Activated T-helper 1 cell treated with Interleukin-2 at 50 U/mL for 16 hours (primary cell): ENCODE measurements at places on chromosomes 4 and X.

DNA sequence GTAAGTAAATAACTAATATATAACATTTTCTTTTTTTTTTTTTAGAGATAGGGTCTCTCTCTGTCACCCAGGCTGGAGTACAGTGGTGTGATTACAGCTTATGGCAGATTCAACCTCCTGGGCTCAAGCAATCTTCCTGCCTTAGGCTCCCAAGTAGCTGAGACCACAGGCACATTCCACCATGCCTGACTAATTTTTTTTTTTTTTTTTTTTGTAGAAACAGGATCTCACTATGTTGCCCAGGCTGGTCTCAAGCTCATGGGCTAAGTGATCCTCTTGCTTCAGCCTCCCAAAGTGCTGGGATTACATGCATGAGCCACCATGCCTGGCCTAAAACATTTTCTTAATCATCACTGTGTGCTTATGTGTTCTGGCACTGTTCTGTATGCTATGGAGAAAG, 32.8 kb downstream of the MGARP start:
- no peak for DNase-seq

GRCh38 chr4:172147687-172148086, 334.5 kb downstream of the GALNTL6 start:
- DNase-seq: no peak

DNA sequence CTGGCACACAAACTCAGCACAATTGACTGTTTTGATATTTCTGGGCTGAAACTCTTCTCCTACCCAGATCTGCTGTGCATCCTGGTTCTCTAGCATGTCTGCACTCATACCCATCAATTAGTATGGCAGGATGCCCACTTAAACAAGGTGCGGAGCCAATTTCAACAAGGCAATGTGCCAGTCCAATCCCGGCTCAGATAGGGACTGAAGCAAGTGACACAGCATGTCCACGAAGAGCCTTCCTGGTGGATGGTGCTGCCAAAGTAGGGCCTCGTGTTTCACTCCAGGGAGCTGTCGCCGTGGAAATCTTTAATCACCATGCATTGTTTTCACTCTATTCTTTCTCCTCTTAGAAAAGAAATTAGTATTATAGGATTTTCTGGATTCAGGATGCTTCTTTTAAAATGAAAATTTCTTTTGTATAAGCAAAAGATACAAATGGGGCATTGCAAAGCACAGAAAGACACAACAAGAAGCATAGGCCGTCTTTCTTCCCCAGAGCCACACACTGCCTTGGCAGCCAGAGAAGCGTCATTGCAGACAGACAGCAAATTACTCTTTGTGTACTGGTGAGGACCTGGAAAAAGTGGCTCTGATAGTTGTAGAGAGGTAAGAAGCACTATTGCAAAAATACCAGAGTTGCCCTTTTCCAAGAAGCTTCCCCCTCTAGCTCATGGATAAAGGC, 40.6 kb upstream of the LSM6 start:
- DNase-seq: no peak

DNA sequence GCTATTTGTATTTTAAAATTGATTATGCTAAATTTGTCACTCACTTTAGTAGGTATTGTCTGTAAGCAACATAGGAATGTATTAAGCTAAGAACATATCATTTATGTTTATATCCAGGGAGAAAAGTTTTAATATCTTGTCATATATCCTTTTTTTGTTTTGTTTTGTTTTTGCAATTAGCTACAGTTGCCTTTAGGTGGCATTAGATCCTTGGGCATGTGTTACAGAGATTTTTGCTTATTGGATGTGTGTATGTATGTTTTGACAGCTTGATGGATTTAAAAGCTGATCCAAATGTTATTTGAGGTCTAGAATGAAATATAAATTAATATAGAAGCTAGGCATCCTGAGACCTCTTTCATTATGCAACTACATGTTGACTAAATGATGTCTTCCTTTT, 36.1 kb upstream of the OTUD4 start:
- no peak for DNase-seq

GRCh38 chr4:60020389-60020788, 1179.7 kb upstream of the ADGRL3 start:
- DNase-seq: no peak
